ENCODE measurements at places on chromosomes 3 and 15. TPM values are rescaled to one million over a fixed set of nuclear protein-coding genes. Genes with fewer than 3 reads are reported as not detected.

The TLR9 gene
- polyA plus RNA-seq = 0.21 TPM

The FOXL2NB gene
- not detected for polyA plus RNA-seq

The IL5RA gene
- polyA plus RNA-seq = 0.08 TPM

The MESP2 gene
- 0.40 TPM for polyA plus RNA-seq

The ADAMTS9 gene
- polyA plus RNA-seq = 98.1 TPM
